ENCODE measurements at places on chromosomes 11 and 22.

DNA sequence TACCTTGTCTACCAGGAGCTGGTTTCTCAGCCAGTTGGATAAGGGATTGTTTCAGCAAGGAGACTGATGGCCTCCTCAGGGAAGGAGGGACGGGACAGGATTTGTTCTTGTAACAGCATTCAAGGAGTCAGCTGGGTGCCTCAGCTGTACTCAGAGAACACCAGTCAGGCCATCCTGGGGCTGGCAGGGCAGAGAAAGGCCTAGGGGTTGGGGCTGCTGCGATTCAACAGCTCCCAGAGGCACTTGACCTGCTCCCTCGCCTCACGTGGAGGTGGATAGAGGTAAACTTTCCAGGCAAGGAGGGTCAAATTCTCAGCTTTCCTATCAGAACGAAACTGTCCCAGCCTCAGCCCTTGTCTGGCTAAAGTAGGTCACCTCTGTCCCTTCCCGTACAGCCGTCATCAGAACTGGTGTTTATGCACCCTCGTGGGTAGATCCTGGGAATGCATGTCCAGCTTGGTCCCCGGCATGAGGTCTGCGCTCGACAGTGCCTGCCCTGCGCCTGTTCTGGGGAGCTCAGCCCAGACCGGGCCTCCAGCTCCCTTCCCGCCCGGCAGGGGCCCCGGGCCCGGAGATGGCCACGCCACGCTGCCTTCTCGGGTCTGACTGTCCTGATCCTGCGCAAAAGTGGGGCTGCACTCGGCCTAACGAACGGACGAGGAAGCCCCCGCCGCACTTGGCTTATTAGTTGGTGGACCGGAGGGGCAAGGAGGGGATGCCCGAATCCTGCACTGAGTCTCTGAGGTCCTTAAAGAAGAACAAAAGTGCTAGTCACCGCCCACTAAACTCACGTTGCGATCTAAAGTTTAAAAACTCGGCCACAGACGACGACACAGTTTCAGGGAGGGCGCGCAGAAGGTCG lies 762 bp upstream of the CCDC134 start:
- peak; percentile 38 for DNase-seq

DNA sequence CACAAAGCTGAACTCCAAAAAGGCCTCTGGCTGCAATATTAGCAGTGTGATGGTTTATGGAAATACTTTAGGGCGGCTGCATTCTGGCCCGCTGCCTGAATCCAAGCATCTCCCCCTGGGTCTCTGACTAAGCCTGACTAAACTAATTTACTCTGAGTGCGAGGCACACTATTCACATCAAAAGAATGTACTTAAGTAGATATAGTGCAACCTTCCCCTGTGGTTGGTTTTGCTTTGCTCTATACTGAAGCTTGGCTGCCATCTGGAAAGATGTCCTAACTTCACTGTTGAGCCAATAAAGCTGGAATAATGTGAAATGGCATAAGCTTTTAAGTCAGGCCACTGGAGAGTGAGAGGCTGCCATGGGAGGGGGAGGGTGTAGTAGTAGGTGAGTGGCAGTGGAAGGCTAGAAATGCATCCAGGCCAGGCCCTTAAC lies 321.6 kb downstream of the AASDHPPT start:
- DNase-seq: no peak

DNA sequence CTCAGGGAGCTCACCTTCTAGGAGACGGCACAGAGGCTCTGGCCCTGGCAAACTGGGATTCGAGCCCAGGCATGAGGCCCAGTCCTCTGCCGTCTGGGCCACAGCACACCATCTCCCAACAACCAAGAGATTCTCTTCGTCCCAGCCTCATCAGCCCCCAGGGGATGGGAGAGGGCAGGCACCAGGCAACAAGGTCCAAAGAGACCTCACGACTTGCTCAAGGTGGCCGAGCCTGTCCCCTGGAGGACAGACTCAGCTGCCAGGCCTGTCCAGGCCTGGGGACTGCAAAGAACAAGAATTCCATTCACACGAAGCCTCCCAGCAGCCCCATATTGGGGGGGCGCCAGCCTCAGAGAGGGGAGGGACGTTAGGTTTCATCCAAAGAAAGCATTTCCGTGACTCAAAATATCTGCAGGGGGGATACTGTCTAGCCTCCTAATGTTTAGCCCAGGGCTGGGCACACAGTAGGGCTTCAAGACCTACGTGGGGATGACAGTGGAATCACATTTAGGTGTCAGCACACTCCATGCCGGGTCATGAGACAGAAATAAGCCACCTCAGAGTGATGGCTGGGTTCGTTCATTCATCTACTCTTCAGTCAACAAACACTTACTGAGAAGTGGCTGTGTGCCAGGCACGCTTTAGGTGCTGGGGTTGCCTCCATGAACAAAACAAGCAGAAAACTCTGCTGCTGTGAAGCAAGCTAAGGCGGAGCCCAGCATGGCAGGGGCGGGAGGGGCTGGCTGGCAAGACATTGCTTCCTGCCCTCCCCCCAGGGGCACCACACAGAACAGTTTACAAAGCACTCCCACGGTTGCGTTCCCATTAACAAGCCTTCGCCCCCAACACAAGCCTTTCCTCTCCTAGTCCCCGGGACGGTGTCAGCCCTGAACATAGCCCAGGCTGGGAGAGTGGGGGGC lies 1.2 kb downstream of the CARNS1 start:
- DNase-seq: peak; percentile 58

- DNase-seq: no peak
Observed at GRCh38 chr11:92681586-92681985, 287.9 kb upstream of the MTNR1B start.

GRCh38 chr11:1744137-1744886 lies 6.1 kb downstream of the IFITM10 start:
- DNase-seq: peak; percentile 74

DNA sequence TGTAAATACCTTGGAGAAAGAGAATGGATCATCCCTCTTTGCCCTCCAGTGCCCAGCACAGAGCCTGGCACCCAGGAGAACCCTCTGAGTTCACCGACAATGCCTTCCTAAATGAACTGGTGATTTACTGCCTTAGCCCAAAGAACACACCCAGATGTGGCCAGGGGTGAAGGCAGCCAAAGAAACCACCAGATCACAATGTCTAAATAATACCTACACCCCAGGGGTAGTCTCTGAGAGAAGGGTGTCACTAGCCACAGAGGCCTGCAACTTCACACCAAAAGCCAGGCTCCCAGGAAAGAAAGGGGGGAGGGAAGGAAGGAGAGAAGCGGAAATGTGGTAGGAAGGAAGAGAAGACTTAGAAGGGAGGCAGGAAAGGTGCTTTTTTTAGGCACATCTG lies 65.7 kb downstream of the RPL27A start:
- DNase-seq: no peak

DNA sequence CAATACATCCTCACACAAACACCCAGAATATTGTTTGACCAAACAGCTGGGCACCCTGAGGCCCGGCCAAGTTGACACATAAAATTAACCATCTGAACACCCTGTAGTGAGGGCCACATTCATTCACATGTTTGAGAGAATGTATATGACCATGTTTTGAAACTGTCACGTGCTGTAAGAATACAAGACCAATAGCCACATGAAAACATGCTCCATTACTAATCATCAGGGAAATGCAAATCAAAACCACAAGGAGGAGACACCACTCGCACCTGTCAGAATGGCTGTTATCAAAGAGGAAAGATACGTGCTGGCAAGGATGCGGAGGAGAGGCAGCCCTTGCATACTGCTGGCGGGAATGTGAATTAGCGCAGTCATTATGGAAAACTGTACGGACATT lies 38.3 kb upstream of the IGSF9B start:
- no peak for DNase-seq

GRCh38 chr22:20957102-20957682 lies 9.9 kb upstream of the AIFM3 start:
- DNase-seq: no peak

DNA sequence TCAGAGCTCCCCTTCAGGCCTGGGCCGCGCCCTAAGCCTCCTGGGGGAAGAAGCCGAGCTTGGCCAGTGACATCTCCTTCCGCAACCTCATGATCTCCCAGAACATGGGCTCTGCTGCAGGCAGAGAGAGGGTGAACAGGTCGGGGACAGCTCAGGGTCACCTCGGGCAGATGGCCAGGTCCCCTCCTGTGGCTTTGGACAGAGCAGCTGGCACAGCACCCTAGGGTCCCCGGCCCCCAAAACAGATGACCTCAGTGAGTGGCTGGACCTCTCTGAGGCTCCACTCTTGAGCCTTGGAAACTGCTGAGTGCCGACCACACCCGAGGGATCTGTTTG lies 6.9 kb upstream of the FADS3 start:
- DNase-seq: no peak

GRCh38 chr11:73188301-73188700 lies 29.8 kb upstream of the P2RY2 start:
- no peak for DNase-seq

DNA sequence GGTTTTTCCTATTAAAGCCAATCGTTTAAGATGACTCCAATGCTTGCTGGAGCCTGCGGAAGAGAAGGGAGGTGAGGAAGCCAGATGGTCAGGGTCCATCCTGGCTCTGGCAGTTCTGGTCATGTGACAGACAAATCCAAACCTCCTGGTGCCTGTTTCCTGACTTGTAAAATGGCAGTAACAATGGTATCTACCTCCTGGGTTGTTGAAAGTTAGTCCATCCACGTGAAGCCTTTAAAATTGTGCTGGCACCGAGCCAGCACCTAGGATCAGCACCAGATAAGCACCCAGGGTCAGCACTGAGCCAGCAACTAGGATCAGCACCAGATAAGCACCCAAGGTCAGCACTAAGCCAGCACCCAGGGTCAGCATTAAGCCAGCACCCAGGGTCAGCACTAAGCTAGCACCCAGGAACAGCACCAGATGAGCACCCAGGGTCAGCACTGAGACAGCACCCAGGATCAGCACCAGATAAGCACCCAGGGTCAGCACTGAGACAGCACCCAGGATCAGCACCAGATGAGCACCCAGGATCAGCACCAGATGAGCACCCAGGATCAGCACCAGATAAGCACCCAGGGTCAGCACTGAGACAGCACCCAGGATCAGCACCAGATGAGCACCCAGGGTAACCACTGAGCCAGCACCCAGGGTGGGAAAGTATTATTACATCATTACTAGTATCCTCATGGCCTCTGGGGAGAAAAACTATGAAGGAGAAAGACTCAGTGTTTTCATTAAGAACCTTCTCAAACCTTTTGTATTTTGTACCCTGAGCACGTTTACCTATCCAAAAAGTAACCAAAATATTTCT lies 17.2 kb downstream of the KIAA0930 start:
- DNase-seq: no peak

DNA sequence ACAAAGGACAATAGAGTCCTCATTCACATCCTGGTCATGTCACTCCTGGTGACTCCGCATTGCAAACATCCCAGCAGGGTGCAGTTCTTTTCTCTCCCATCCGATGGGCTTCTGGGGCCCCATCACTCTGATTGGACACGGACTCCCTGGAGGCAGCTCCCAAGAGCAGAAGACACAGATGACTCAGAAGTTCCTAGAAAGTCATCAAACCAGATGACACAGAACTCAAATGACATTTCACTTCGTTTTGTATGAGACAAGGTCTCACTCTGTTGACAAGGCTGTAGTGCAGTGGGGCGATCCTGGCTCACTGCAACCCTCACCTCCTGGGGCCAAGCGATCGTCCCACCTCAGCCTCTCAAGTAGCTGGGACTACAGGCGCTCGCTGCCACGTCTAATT lies 33.2 kb downstream of the ZNF195 start:
- DNase-seq: no peak

GRCh38 chr11:126485986-126486635 lies 130.6 kb downstream of the ST3GAL4 start:
- no peak for DNase-seq

DNA sequence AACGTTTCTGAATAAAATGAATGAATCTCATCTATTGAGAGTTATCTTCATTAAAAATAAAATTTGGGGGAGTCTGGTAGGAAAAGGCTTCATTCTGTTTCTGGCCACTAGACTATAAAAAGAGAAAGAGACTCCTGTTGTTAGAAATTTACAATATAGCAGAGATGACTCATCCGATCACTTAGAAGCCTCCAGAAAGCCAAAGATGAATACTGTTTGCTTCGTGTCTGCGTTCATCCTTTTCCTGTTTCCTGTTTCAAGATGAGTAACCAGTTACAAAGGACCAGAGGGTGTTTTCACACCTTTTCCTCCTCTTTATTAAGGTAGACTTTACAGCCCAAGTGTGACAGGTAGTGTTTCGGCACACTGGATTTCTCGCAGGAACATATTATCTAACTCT lies 1120.7 kb downstream of the LRRC4C start:
- DNase-seq: no peak

- no peak for DNase-seq
Observed at GRCh38 chr11:66017321-66017720, 5.5 kb downstream of the CST6 start.

DNA sequence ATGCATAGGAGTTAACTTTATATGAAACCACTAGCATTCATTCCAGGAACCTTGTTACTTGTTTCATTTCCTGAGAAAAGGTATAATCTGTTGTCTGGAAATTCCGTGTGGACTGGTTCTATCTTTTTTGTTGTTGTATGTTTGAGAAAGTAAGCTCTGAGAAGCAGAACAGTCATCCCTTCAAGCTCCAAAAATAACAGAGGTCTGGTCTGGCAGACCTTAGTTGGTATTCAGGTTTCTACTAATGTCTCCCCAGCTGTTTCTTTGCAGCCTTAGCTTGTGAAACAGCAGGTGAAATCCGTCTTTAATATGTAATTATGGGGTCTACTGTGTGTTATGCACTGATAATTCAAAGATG lies 2.4 kb downstream of the RNF121 start:
- DNase-seq: no peak

DNA sequence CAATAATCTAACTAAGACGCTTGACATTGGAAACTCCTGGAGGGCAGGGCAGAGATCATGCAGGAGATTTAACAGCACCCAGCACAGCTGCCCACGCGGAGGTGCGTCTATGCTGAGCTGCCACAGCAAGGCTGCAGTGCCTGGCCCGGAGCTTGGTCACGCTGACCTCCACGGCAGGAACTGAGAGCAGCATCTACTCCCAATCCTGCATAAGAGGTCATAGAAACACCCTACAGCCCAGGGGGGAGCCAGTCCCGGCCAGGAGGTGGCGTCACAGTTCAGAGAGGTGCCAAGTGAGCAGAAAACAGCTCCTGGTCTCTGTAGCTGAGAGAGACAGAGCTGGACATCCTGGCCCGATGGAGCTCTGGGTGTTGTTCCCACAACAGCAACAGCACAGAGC lies 121.1 kb upstream of the TMEM45B start:
- no peak for DNase-seq

GRCh38 chr11:127862406-127862805 lies 725.0 kb downstream of the ETS1 start:
- DNase-seq: no peak

DNA sequence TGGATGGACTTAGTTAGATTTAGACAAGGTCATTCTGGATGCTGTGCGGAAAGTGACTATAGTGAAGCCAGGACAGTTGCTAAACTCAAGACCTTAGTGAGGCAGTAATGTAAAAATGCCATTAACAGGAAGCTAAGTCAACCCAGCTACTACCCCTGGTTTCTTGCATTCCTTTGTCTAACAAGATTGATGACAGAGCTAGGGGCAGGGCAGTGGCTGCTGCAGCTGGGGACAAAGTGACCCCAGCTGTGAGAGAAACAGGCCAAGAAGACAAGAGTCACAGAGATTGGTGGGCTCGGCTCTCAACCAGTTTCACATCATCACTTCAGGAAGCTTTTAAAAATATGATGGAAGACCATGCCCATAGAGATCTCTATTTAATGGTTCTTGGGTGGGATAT lies 110.4 kb upstream of the POU2AF2 start:
- no peak for DNase-seq

Data from pons (tissue), 1 donor.